ENCODE measurements at places on chromosomes 2 and 18.

DNA sequence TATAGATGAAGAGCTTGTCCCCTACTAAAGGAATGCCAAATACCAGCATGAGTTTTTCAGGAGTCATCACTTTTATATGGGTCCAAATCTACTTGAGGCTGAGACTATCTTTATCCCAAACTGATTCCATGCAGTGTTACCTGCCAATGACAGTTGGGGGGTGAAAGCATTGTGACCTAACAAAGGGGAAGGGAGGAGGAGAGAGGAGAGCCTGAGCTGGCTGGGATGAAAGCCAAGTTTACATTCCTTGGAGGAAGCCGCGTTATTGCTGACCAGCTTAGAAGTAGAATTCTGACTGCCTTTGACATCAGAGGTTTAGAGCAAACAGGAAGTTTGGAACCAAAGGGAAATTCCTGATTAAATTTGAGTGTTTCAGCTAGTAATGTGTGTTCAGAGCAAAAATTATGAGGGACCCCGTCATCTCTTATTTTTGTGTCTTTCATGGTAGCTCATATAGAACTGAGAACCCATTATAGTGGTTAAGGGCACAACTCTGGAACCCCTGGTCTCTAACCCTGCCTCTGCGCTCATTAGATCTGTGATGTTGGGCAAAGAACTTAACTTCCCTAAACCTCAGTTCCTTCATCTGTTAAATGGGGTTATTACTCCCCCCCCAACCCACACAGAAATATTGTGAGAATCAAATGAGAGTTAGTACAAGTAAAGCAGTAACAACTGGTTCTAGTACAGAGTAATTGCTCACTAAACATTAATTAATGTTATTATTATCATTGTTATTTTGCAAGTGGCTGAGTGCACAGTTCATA, 199.3 kb upstream of the EPAS1 start:
- no peak for DNase-seq

DNA sequence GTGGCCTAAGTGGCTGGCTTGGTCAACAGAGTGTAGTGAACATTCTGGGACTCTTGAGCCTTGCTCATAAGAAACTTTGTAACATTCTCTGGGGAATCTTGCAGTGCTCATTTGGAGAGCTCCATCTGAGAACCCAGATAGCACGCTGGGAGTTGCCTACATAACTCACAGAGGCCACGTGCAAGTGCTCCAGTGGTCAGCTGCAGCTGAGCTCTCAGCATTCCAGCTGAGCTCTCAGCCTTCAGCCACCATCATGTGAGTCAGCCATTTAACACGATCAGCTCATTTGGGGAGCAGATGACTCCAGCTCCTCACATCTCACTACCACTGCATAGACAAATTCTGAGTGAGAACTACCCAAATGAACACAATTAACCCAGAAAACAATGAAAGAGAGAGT, 25.5 kb upstream of the CTNNA2 start:
- no peak for DNase-seq

DNA sequence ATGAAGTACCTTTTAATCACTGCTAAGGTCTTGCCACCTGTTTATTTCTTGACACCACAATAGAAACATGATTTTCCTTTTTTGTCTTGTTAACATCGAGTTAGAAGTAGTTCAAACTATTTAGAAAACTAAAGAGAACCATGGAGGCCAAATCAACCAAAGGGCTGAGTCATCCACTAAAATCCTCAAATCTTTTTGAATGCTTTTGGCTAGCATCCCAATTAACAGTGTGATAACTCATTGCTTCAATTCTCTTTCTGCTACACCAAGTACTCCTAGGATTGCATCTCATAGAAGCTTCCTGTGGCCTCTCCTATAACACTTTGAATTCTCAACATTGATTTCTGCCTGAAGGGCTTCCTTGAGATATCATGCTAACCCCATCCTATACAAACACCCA, 159.9 kb upstream of the MMADHC start:
- DNase-seq = no peak

DNA sequence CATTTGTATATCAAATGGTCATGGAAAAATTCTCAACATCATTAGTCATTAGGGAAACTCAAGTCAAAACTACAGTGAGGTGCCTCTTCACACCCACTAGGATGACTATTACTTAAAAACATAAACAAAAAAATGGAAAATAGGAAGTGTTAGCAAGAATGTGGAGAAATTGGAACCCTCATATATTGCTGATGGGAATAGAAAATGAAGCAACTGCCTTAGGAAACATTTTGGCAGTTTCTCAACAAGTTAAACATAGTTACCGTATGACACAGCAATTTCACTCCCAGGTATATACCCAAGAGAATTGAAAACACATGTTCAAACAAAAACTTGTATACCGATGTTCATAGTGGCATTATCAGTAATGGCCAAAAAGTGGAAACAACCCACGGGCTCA, 18.1 kb upstream of the CYP26B1 start:
- DNase-seq = no peak

DNA sequence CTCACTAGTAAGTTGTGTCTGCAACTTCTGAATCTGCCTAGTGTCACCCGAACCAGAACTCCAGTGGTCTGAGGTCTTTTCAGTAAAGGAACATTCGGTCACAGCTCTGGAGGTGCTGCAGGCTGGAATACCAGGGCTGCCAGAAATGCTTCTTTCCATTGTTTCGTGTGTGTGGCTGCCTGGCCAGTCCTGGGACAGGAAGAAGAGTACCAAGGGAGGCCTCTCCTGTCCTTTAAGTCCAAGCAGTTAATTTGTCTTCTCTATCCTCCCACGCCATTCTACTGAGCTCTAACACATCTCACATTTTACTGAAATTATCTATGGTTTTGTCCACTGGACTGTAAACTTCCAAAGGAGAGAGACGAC, 196.0 kb downstream of the LNPK start:
- DNase-seq = no peak

- DNase-seq = no peak
Observed at GRCh38 chr18:35511833-35512232, 14.1 kb upstream of the INO80C start.

GRCh38 chr2:20674974-20675679, 8.2 kb downstream of the GDF7 start:
- no peak for DNase-seq

DNA sequence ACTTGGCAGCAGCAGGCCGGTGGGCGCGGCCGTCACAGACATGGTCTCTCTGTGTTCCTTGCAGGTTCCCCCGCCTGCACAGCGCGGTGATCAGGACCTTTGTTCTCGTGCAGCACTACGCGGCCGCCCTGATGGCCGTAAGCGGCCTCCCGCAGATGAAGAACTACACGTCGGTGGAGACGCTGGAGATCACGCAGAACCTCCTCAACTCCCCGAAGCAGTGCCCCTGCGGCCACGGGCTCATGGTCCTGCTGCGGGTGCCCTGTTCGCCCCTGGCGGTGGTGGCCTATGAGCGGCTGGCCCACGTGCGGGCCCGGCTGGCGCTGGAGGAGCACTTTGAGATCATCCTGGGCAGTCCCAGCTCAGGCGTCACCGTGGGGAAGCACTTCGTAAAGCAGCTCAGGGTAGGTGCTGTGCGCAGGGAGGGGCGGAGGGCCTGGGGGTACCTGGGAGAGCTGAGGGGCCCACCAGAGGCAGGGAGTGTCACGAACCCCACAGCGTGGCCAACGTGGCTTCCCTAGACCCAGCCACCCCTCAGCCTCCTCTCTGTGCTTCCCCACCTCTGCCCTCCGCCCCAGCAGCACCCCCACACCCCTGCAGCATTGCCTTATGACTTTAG, 59.3 kb downstream of the NTSR2 start:
- no peak for DNase-seq

- DNase-seq = no peak
Observed at GRCh38 chr18:37309861-37310260, 255.7 kb downstream of the CELF4 start.

DNA sequence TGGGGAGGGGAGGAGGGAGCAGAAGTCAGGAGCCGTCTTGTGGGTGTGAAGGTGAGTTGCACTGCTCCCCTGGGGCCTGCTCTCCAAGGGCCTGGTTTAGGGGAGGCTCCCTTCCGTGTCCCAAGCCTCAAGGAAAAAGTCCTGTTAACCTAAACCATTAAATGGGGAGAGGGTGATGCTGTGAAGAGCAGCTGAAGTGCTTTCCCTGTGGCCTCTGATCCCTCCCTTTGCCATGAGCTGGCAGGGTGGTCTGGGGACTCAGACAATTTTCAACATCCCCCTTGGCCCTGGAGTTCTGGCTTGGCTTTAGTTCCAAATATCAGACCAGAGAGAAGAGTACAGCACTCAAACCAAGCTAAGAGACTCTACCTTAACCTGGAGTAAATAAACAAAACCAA, 692 bp upstream of the POMC start:
- no peak for DNase-seq

DNA sequence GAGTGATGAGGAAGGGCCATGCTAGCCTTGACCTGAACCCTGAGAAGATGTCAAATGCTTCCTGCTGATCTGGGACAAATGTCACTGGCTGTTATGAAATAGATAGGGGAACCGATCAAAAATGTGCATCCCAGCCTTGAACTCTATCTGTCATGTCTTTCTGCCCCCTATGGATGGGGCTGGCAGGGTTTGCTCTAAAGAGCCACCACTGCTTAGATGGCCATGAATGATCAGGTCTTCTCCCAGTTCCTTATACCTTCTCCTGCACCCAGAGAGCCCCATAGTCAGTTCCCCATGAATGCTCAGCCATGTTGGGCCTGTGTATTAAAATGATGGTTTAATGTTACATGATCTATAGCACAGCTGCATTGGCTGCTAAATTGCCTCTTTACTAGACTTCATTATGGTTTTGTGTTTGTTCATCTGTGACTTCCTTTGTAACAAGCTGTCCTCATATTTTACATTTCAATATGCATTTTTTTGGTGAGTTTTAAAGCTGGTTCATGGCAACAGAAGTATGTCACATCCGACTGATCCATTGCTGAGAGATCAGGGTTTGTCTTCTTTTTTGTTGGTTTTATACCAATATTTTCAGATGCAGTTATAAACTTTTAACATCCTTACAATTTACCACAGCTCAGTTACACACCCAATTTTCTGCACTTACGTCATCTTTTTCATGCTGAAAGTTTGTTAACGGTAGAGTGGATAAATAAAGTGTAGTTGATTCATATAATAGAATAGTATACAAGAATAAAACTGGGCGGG, 56.3 kb upstream of the SMAD2 start:
- no peak for DNase-seq

- no peak for DNase-seq
Observed at GRCh38 chr18:36031407-36031806, 36.0 kb downstream of the RPRD1A start.

- DNase-seq = no peak
Observed at GRCh38 chr2:124112206-124112605, 87.1 kb downstream of the CNTNAP5 start.

DNA sequence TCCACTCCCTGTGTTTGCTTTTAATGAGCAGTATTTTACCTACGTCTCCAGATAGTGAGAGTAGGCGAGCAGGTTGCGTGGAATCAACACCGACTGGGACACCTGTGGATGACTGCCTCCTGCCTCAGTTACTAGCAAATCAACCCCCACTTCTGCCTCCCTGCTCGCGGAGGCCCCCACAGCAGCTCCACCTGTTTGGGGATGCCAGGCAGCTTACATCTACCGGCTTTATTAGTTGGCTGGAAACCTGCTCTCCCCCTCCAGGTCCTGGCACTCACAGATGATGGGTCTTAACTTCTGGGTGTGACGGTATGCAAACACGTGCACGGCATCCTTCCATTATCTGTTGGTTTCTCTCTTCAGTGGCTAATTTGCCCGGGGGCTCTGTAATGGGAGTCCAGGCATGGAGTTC, 164.4 kb upstream of the SESTD1 start:
- DNase-seq = no peak
